Kidney tubule cell (primary cell): ENCODE measurements at places on chromosomes 3 and 15.

GRCh38 chr15:66474135-66474534 lies 23.4 kb downstream of the SNAPC5 start:
- no peak for DNase-seq

DNA sequence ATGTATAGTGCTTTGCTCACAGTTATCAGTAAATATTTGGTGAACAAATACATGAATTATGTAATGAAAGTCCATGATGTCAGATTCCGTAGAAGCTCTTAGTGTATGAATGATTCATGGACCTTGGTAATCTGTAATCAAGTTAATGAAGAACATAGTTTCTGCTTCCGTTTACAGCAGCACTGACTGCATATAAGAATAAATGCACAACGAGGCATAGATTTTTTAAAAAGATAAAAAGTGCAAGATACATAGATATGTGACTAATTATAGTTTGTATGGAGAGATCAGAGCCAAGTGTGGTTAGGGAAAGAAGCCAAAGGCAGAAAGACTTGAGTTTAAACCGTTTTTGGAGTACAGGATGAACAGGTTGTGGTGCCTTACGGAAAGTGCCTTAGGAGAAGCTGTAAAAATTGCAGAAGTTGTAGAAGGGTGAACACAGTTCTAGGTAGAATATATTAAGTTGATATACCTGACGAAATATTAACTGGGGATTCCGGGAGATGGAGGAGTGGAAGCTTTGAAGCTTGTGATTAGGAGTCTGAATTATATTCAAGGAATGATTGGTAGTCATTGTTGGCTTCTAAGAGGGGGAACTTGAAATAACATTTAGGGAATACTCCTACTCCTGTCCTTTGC lies 293.1 kb downstream of the NLGN1 start:
- peak; percentile 67 for DNase-seq

GRCh38 chr3:100046986-100047385 lies 67.3 kb downstream of the FILIP1L start:
- no peak for DNase-seq

- peak; percentile 37 for DNase-seq
Observed at GRCh38 chr3:23129817-23130216, 73.3 kb upstream of the UBE2E2 start.

GRCh38 chr15:74651242-74651741 lies 35.7 kb downstream of the CLK3 start:
- DNase-seq: peak; percentile 80

- no peak for DNase-seq
Observed at GRCh38 chr3:170717410-170718402, 131.8 kb upstream of the SLC7A14 start.

- no peak for DNase-seq
Observed at GRCh38 chr15:93049914-93050578, 39.0 kb downstream of the RGMA start.

DNA sequence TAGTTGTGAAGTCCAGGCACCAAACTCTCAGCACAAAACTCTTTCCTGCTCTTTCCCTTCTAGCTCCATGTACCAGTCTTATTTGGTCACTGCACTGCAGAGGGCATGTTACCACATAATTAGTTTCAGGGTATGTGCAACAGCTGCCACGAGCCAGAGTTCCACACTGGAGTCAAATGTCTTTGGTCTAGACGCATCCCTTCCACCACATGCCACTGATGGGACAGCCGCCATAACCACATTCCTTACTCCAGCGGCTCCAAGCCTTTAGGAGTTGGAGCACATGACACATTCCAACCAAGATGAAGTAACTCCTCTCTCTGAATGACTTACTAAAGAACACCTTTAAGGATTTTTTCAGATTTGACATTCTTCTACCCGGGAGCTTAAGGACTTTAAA lies 153.4 kb downstream of the ERC2 start:
- DNase-seq: peak; percentile 91

DNA sequence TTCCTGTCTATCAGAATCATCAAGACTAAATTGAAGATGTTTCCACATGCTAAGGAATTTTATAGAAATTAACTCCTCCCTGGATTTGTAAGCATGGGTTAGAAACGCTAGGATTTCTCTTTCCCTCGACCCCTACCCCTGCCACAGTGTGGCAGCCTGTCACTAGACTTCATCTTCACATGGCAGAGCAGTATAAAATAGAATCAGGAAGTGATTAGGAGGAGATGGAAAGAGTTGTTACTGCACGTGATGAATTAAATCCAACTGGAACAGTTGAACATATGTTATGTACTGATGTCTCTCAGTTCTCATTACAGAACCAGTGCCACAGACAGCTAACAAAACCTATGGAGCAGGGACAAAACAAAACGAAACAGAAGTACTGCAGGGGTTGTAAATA lies 130.0 kb upstream of the BNIP2 start:
- DNase-seq: no peak

- peak; percentile 26 for DNase-seq
Observed at GRCh38 chr15:63601026-63601703, 4.0 kb downstream of the FBXL22 start.
